ENCODE measurements at places on chromosomes 16 and 17.

GRCh38 chr17:56624912-56625311, 31.4 kb downstream of the NOG start:
- DNase-seq: no peak

DNA sequence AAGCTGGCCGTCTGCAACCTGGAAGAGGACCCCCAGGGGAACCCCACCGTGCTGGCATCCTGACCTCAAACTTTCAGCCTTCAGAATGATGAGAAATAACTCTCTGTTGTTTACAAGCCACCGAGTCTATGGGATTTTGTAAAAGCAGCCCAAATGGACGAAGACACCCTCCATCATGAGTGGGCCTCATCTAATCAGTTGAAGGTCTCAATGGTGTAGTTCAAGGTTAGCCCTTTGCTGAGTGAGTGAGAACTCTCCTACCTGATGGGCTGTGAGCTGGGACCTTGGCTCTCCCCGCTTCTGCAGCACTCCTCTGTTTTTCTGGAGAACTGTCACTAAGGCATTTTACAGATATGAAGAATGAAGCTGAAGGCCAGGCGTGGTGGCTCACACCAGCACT, 325.9 kb upstream of the TNRC6C start:
- DNase-seq: no peak

DNA sequence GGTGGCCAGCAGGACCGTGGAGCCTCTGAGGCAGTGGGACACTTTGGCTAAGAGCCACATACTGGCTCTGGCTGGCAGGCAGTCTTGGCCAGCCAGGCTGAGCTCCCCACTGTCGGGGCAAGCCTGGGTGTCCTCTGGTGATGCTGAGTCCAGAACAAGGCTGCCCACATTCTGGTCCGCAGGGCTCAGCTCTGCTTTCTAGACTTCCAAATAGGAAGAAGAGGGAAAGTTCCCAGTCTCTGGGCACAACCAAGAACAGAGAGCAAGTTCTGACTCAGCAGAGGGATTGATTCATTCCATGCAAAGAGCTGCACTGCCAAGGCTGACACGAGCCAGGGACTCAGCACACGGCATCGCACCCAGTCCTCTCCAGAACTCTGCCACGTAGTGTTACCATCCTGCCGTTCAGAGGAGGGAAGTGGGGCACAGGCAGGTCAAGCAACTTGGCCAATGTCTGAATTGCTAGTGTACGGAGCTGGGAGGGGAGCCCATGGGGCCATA, 58.9 kb downstream of the NOS2 start:
- DNase-seq: no peak

- no peak for DNase-seq
These were observed 10.3 kb downstream of the HIC1 start for GRCh38 chr17:2064980-2065785.

DNA sequence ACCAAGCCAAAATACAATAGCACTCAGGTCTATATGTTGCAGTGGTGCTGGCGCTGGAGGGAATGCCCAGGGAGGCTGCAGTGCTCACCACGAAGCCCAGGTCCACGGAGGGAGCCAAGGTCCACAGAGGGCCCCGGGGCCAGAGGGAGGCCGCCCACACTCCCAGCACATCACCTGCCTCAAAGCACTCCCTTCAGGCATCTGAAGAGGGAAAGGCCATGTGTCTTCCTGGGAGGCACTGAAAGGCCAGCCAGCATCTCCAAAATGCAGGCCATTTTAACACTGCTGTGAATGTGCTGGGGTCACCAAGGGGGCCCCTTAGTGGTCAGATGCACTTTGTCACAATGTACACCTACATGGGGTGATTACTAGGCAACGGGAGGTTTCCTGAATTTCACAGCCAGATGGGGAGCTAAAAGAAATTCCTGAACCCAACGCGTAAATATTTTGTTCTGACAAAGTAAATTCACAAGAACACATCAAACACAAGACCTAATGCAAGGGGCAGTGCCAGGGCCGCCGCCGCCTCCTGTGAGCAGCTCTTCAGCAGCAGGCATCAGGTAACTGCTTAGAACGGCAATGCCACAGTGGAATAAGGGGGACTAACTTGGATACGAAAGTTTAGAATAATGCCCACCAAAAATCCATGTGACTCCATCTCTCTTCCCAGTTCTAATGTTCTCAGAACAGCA, 42.8 kb downstream of the USP22 start:
- DNase-seq: no peak

GRCh38 chr16:17470908-17471718, at the start of gene XYLT1:
Gene XYLT1 (minus strand): TSS chr16:17470960. CDS start chr16:17470796, 164 bp downstream.
- no peak for DNase-seq

- no peak for DNase-seq
These were observed at the start of gene CENPT for GRCh38 chr16:67847064-67847861. Gene CENPT (minus strand): TSS chr16:67847693. CDS start chr16:67833859, 13,834 bp downstream.

GRCh38 chr17:76510831-76511244, 9.6 kb upstream of the RHBDF2 start:
- DNase-seq: no peak

DNA sequence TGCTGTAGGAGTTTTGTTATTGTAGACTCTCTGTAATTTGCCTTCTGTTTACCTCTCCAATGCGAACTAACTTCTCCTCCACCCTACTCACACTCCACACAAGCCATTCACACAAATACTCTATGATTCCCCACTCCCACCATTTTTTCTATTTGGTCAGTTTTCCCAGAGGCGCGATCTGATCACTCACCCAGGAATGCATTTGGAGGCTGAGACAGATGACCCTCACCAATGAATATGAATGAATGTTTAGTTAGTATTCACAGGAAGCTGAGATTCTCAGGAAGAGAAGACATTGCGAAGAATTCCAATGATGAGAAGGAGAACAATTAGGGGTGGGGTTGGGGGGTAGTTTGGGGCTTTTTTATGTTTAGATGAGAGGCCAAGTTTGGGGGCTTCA, 10.5 kb upstream of the ANKFN1 start:
- no peak for DNase-seq

DNA sequence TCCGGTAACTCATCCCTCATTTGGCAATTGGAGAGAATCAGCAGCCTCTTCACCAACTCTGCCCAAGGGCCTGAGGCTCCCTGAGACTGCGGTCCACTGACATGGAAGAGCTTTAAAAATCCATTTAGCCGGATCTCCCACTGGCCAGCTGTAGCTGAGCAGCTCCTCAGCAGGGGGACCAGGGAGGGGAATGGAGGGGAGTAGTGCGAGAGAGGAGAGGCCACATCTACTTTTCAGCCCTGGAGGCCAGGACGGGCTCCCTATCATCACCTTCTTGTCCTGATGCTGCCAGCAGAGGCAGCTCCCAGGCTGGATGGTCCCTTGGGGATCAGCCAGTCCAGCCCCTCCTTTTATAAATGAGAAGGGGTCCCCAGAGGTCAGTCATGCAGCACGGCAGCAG, 25.0 kb upstream of the SPPL2C start:
- DNase-seq: no peak

GRCh38 chr17:74543406-74543805, 2.5 kb downstream of the CD300C start:
- no peak for DNase-seq

DNA sequence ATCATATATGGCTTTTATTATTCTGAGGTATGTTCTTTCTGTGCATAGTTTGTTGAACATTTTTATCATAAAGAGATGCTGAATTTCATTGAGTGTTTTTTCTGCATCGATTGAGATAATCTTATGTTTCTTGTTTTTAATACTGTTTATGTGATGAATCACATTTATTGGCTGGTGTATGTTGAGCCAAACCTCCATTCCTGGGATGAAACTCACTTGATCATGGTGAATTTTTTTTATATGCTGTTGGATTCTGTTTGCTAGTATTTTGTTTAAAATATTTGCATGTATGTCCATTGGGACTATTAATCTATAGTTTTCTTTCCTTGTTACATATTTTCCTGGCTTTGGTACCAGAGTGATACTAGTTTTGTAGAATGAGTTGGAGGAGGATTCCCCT, 500.2 kb downstream of the CDH11 start:
- DNase-seq: no peak

- no peak for DNase-seq
These were observed 23.9 kb downstream of the PHB1 start for GRCh38 chr17:49390548-49391324.

DNA sequence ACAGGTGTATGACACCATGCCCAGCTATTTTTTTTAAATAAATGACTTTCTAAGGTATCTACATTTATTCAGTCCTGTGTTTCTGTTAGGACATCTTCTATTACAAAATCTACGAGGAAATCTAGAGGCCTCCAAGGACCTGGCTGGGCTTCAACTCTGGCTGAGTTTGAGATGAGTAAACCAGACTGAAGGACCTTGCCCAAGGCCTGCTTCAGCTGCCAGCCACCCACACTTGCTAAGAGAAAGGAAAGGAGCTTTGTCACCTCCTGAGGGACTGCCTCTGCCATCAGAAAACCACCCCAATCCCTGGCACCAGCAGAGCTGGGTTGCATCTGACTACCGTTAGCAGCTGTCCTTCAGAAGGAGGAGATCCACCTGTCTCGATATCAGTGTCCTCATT, 1.3 kb upstream of the MYO1D start:
- no peak for DNase-seq

- DNase-seq: no peak
These were observed 231.2 kb upstream of the GSE1 start for GRCh38 chr16:85381738-85382592.

GRCh38 chr16:1282324-1282973, 26.6 kb downstream of the TPSD1 start:
- DNase-seq: no peak

GRCh38 chr17:46960152-46960551, 18.9 kb downstream of the RPRML start:
- DNase-seq: no peak

DNA sequence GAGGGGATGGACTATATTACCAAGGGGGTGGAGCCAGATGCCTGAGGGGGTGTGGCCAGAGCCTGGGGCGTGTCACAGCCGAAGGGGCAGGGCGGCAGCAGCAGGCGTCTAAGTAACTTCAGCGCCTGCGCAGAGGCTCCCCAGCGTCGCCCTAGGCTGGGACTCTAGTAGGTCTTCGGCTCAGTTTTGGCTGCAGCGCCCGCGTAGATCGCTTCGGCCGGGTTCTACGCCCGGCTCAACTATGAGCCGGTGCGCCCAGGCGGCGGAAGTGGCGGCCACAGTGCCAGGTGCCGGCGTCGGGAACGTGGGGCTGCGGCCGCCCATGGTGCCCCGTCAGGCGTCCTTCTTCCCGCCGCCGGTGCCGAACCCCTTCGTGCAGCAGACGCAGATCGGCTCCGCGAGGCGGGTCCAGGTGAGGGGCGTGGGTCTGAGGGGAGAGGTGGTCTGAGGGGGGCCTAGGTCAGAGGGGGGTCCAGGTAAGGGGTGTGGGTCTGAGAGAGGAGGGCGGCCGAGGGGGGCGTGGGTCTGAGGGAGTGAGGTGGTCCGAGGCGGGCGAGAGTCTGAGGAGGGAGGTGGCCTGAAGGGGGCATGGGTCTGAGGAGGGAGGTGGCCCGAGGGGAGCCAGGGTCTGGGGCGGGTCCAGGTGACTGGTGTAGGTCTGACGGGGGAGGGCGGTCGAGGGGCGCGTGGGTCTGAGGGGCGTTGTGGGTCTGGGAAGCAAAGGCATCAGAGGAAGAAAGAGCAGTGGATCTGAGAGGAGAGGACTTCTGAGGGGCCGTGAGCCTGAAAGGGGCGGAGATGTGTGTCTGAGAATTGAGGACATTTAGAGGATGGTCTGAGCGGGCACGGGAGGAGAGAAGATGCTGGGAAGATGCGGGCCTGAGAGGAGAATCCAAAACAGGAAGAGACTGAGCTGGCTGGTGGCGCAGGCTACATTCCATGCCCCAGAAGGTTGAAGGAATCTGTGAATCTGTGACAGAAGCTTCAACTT, at the start of gene LPCAT2:
TSS of gene LPCAT2 (plus strand) at position 132 of the 991 bp plus-strand sequence. CDS start at position 242, 110 bp downstream.
- no peak for DNase-seq

DNA sequence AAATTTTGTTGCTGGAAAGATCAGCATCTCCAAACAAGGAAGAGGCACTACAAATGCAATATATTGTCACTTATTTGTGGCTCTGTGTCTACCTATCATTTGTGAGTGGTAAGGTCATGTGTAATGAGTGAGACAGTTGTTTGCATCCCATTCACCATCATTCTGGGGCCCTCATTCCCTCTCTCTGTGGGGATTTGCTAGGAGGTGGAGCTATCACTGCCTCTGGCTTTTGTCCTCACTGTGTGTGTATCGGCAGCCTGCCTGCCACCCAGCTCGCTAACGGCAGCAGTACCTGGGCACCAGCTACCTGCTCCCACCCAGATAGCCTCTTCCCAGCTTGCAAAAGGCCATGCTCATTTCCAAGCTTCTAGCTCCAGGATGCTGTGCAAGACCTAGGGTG, 379.2 kb upstream of the ZFHX3 start:
- no peak for DNase-seq

GRCh38 chr17:39095309-39095686, 56.1 kb downstream of the PLXDC1 start:
- DNase-seq: no peak

GRCh38 chr17:8776881-8777280, 18.5 kb upstream of the SPDYE4 start:
- no peak for DNase-seq

DNA sequence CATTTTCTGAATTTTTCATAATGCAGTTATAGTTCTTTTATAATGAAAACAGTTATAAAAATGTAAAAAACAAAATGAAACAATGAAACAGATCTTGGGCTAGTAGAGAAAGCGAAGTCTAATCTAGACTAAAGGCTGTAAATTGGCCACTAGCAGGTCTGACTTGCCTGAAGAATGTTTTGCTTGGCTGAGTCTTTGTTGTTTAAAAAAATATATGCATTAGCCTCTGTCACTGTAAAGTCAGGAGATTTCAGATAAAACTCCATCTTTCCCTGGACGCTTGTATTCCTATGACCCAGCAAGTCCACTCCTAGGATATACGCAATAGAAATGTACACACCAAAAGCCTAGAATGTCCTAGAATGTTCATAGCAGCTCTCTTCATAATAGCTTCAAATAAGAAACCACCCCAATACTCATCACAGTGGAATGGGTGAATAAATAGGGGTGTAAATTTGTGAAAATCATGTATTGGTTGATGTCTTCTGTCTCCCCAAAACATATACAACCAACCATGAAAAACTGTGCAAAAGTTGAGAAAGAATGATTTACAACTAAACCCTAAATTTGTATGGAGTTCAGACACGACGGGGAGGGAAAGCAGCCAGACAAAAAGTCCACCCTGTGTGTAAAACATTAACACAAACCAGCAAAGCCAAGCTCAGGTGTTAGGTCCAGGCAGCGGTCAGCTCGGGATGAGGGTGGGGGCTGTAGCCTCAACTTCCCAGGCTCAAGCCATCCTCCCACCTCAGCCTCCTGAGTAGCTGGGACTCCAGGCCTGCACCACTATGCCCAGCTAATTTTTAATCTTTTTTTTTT, 37.7 kb upstream of the MEAK7 start:
- DNase-seq: no peak

DNA sequence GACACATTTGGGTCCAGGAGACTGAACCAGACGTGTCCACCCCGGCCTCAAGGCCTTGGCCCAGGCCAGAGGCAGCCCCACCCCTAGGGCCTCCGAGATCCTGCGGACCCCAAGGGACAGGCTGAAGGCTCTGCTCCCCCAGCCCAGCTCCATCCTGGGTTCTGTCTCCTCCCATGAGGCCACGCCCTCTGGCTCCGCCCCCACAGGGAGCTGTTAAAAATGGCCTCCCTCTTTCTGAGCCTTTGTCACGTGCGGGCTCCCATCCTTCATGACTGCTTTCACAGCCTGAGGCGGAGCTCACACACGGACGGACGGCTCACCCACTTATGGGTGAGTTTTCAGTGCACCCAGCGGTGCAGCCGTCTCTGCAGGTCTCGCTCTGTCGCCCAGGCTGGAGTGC, 6.5 kb upstream of the CACNA1H start:
- DNase-seq: no peak

GRCh38 chr17:21204935-21205334, 9.0 kb downstream of the TMEM11 start:
- no peak for DNase-seq

All from esophagus squamous epithelium (tissue), 5 donors.